ENCODE measurements at places on chromosomes 4 and X.

DNA sequence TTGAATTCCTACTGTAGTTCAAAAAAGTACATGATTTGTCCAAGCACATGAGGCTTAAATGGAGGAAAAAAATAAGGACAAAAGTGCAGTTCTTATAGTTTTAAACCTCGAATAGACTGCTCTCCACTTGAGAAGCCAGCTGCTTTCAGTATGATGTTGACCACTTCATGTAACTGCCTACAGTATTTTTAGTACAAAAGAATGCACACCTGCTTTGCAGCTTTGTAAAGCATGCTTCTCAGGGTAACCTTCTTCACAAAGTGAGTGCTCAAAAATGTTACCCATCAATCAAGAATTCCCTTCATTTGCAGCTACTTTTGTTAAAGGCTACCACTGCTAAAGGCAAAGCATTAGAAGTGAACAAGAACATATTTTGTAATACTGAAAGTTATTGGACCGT is 83.4 kb upstream of the FAM47B start:
- no peak for DNase-seq

DNA sequence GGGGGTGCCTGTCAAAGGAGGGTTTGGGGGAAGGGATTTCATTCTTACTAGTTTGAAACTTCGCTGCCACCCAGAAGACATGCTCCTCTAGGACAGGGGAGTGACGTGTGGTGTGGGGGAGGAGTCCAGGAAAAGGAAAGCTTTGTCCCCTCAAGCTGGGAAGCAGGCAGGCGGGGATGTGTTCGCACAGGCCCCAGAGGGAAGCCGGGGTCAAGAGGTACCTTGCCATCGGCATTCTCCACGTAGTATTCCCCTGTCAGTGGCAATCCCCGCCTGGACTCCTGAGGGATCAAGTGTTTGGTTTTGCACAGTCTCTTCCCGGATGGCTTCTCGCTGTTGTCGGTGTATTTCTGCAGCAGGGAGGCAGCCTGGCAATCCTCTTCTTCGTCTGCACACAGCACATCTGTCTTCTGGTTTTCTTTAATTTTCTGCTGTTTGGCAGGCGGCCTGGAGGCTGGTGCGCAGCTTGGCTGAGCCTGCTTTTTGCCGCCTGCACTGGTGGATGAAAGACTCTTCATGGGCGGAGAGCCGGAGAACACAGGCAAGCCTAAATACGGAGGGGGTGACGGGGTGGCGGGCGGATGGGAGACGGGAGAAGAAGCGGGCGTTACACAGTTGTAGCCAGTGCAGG is 35.1 kb downstream of the BCOR start:
- no peak for DNase-seq

DNA sequence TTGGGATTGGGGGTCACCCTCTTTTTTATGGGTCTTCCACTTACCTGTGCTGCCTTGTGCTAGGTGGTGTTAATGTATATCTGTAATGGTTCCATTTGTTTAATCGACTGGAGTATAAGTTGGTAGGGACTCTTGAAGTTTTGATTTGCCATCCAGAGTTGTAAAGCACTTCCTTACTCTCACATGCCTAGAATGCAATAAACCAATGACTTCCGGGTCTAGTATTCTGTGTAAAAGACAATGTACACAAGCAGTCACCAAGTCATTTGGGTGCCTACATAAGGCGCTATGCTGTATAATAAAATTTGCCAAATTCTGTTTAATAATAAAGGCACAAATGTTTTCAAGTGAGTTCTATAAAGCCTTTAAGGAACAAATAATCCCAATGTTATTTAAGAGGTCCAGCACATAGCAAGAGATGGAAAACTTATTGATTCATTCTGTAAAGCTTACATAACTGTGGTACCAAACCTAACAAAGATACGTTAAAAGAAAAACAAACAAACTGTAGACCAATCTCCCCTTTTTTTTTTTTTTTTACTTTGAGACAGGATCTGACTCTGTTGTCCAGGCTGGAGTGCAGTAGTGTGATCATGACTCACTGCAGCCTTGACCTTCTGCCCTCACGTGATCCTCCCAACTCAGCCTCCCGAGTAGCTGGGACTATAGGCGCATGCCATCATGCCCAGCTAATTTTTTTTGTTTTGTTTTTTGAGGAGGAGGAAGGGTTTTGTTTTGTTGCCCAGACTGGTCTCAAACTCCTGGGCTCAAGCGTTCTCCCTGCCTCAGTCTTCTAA is 41.5 kb upstream of the HPRT1 start:
- no peak for DNase-seq

DNA sequence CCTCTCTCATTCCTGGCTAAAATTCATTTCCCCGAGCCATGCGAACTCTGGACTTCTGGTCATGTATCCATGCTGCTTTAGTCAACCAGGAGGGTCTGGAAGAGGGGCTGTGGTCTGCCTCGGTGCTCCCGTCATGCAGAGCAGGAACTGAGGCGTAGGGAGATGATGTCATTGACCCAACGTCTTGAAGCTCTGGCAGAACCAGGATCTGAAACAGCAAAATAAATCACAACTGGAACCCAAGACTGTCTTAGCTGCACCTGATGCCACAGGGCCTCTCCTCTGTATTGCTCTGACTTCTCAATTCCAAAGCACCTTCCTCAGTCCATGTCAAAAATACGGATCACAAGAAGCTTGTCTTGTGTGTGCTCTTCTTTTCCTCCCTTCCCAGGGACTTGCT is 131.0 kb upstream of the LDB2 start:
- DNase-seq, result no peak

- no peak for DNase-seq
Measured at GRCh38 chr4:3816983-3817960, 51.1 kb downstream of the ADRA2C start.

GRCh38 chr4:6986072-6986780 is 56.9 kb upstream of the TADA2B start:
- DNase-seq, result peak; percentile 72

GRCh38 chrX:4825550-4825949 is 1112.1 kb upstream of the PRKX start:
- DNase-seq, result no peak

- no peak for DNase-seq
Measured at GRCh38 chr4:164529058-164529457, 224.9 kb upstream of the SMIM31 start.

DNA sequence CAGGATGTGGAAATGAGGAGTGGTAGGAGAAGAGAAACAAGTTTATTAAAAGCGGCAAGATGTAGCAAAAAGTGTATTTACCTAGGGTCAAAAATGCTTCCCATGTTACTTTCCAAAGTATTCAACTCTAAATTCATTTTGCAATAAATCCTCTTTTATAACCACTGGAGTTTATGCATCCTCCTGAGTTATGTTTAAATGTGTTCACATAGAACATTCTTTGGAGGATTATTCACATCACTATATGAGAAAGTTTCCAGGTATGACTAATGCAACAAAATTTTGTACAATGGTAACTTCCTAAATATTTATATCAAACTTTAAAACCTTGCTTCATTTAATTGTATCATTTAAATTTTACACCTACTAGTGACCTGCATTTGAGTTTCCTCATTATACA is 870.6 kb upstream of the SLIT2 start:
- DNase-seq, result no peak

GRCh38 chr4:79977131-79977840 is 95.7 kb downstream of the ANTXR2 start:
- DNase-seq, result no peak

- DNase-seq, result peak; percentile 42
Measured at GRCh38 chr4:79964400-79965211, 108.4 kb downstream of the ANTXR2 start.

GRCh38 chrX:47523297-47523696 is 37.7 kb upstream of the ARAF start:
- DNase-seq, result peak; percentile 88

- no peak for DNase-seq
Measured at GRCh38 chr4:545612-546011, 30.5 kb downstream of the TMEM271 start.

- no peak for DNase-seq
Measured at GRCh38 chrX:24646745-24647182, 383 bp downstream of the PCYT1B start.

DNA sequence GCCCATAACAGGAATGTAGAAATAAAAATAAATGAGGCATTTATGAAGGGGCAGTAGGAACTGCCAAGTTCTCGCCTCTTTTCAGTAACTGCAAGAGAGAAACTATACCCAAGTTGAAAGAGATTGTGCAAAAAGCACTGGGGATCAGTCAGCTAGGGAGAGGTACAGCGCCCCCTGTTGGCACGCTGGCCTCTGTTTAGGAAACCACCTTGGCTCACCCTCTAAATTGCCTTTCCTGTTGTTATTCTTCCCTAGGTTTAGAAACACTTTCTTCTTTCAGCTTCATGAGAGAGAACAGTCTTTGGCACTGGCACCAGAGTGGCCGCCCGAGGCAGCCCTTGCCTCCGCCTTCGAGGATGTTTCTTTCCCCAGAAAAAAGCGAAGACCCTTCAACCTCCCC is 348.5 kb downstream of the MID1IP1 start:
- peak; percentile 79 for DNase-seq

- DNase-seq, result no peak
Measured at GRCh38 chr4:76641351-76641750, 206.3 kb downstream of the SHROOM3 start.

DNA sequence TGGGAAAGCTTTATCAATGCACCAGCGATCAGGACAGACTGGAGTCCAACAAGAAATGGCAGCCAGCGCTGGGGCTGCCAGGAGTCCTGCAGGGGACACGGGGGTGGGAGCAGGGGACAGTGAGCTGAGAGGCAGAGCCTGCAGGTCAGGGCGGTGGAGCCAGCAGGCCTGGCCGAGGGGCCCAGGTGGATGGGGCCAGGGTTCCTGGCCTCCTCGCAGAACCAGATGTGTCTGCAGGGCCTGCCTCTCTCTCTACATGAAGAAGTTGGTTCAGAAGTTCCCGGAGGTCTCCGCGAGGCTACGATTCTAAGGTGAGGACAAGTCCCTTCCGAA is 63.6 kb downstream of the CPZ start:
- DNase-seq, result no peak

- no peak for DNase-seq
Measured at GRCh38 chr4:165381821-165382373, 3.1 kb downstream of the CPE start.

DNA sequence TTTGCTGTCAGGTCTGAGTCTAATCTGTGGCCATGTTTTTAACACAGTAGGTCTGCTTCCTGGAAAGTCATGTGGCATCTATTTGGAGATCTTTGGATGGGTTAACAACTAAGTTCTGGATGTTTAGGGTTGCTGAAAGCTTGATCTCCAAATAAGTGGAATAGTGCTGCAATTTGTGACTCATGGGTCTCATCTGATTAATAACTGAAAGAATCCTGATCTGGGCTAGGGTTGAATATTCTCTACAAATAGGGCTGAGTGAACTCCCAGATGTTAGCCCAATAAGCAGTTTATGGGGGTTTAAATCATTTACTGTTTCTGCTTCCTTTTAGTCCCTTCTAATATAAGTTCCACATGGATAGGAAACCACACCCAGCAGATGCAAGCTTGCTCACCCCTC is 23.1 kb downstream of the CT47C1 start:
- no peak for DNase-seq

GRCh38 chr4:38958453-38959190 is 73.6 kb downstream of the TMEM156 start:
- no peak for DNase-seq

DNA sequence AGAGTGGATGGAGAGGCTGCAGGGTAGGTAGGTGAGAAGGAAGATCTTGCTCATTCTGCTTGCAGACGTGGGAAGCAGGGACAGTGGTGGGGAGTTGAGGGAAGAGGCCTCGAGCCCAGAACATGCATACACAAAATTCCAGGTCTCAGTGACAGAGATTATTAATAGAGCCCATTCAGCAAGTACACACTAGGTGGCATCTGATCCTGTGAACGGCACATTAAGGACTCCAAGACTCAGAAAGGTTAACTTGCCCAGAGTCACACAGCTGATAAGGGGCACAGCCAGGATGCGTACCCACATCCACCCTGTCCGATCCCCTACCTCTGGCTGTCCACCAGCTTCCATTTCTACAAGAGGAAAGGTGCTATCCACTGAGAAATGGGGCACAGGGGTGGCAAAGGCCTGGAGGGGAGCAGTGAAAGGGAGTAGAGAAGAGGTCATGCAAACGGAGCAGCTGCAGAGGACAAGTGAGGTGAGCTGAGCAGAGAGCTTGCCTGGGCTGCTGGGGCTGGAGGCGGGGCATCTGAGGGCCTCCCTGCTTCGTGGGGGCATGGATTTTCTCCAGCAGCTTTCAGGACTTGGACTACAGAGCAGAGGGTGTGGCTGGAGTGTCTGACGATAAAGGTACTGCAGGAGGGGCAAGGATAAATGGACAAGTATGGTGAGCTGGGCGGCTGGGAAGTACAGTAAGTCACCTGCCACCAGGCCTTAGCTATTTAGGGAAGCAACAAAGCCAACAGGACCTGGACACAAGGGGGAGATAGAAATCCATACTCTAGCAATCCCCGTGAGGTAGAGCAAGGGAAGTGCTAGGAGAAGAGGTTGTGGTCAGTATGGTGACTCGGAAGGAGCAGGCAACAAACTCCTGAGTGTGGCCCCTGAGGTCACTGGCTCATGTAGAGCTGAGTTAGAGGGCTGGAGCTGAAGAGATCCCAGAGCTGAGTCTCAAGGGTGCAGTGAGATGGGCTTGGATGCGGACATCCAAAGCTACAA is 11.2 kb downstream of the IDS start:
- no peak for DNase-seq

GRCh38 chr4:186806679-186807421 is 83.2 kb upstream of the FAT1 start:
- no peak for DNase-seq

DNA sequence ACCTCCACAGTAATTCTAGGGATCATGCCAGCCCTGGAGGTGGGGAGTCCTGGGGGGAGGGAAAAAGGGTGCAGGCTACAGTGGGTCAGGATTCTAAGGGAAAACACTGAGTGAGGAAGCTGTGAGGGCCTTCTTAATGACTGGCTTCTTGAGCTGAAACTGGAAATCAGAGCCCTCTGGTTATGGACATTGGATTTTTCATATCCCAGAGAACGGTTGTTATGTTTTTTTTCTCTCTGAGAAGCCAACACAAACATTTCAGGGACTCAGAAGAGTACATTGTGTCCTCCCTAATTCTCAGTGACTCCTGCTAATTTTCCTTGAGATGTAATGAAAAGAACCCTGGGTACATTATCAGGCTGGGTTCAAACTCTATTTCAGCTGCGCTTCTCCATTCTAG is 162.4 kb upstream of the PRDX4 start:
- DNase-seq, result no peak

- no peak for DNase-seq
Measured at GRCh38 chr4:182619660-182620059, 297.5 kb downstream of the DCTD start.

GRCh38 chrX:42846741-42847140 is 68.8 kb upstream of the PPP1R2C start:
- DNase-seq, result no peak

DNA sequence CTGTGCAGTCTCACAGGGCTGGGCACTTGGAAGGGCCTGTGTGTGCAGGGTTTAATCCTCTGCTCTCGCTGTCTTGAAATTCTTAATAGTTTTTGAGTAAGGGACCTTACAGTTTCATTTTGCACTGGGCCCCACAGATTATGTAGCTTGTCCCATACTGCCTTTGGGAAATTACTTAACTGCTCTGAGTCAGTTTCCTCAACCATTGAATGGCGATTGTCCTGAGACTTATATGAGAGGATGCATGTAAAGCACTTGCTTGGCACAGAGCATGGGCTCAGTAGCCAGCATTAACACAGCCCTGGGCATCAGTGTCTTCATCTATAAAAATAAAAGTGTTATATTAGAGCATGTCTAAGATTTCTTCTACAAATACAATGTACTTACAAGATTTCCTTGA is 55.8 kb downstream of the CLCN5 start:
- DNase-seq, result no peak

Data from glutamatergic neuron (in vitro differentiated cells).